ENCODE measurements at places on chromosomes 16 and 17.

DNA sequence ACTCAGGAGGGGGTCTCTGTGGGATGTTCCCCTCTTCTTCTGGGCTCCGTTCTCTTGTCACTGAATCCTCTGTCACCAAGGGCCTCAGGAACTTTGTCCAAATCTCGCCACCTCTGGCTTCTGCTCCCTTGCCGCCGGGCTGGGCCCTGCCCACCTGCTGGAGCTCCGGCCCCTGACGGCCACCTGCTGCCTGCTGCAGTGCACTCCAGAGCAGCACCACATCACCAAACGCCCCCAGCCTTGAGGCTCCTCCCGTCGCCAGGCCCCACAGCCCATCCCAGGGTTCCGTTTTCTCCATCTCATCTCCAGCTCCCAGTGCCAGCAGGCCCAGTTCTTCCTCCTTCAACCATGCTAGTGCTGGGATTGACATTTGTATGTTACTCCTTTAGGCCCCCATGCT, 43.6 kb downstream of the FOXL1 start:
- no peak for DNase-seq

- no peak for DNase-seq
Measured at GRCh38 chr17:13509527-13509926, 92.2 kb downstream of the HS3ST3A1 start.

- no peak for DNase-seq
Measured at GRCh38 chr17:72008236-72008876, 112.5 kb upstream of the SOX9 start.

GRCh38 chr16:71781741-71782140, 26.9 kb downstream of the AP1G1 start:
- DNase-seq = no peak

- DNase-seq = no peak
Measured at GRCh38 chr16:88477631-88478519, 24.8 kb downstream of the ZFPM1 start.

GRCh38 chr16:89150090-89150835, 21.3 kb upstream of the CDH15 start:
- DNase-seq = no peak

DNA sequence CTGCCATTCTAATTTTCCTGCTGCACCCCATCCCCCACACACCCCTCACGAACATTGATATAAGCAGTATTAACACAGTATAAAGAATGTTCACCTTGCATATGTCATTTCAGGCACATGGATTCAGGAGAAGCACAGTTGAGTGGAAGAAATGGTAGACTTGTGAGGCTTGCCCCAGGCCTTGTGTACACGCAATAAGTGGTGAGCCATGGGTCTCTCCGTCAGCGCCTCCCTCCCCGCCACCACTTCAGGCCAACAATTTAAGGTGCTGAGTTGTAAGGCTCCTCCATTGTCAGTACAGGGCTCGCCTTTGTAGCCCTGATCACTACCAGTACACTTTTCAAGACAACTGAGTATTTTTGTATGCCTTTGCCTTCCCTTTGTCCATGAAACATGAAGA, 12.2 kb upstream of the CLEC18C start:
- DNase-seq = no peak

DNA sequence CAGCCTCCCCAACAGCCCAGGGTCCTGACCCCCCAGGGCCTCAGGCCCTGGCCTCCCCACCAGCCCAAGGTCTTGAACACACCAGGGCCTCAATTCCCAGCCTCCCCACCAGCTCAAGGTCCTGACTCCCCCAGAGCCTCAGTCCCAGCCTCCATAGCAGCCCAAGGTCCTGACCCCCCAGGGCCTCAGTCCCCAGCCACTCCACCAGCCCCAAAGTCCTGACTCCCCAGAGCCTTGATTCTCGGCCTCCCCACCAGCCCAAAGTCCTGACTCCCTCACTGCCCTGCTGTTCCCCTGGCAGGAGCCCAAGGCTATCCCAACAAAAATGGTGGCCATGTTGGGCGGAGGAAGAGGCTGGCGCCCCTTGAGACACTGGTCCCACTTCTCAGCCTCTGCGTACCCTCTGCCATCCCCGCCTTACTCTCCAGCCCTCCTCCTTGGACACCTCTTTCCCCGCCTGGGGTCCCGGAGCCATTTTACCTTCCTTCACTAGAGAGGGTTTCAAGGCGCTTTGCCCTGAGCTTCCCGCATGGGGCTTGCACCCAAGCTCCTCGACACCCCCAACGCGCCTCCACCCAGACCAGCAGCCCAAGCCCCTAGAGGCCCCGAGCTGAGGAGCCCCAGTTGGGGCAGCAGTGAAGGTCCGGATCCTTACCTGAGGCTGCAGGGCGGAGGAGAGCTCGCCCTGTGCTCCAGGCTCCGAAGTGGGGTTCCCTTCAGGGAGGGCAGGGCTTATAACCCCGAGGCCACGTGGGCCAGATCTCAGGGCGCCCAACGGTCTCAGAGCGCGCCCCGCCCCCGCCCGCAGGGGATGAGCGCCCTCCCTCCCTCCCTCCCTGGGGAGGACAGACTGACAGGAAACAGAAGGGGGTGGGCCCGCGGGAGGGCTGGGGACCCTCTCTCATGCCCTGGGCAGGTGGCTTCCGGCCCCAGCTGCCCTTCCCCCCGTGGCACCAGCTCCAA, 3.5 kb upstream of the TSPOAP1 start:
- DNase-seq = no peak

- no peak for DNase-seq
Measured at GRCh38 chr16:7545251-7545650, 212.6 kb downstream of the RBFOX1 start.

DNA sequence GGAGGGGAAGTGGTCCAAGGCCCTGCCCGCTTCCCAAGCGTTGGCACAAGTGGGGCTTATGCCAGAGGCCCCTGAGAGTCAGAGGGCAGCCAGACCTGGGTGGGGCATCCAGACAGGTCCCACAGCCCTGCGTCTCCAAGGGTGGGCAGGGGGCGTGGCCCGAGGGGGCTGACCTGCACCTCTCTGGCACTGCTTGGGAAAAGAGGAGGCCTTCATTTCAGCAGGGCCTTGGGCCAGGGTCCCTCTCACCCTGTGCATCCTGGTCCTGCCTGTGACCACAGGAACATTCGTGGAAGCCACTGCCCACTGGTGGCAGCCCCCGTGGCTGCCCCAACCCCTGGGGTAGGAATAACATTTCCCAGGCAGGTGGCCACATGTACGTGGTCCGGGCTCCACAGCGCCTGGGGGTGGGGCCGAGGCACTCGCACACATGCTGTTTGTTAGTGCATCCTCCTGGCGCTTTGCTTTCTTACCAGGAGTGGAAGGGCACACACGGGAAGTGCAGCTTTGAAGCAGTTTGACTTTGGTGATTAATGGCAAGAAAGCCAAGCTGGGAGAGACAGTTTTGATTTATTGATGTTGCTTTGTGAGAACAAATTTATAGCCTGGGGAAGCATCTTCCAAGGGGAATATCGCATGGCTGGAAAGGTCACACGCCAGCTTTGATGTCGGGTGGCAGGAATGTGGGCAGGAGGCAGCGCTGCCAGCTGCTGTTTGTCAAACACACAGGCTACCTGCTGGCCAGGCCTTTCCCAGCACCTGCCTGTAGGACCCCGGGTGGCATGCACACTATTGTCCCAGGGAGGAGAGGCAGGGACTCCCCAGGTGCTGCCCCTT, 4.3 kb downstream of the CENPX start:
- no peak for DNase-seq

DNA sequence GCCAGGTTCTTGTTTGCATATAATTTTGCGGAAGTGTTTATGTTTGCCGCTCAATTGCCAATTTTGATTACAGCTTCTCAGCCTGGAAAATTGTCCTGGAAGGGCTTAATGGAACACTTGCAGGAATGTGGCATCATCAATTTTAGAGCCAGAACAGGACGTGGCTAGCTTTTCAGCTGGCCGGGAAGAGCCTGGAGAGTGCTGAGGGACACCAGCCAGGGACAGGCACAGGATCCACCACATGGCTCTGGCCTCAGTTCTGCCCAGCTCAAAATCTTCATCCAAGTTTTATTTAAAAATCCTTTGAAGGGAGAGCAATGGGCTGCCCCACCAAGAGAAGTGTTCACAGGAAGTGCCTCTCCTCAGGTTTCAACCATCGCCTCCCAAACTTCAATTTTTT, 287.2 kb upstream of the HSBP1 start:
- no peak for DNase-seq

- no peak for DNase-seq
Measured at GRCh38 chr16:86277221-86277620, 233.1 kb upstream of the FOXF1 start.

DNA sequence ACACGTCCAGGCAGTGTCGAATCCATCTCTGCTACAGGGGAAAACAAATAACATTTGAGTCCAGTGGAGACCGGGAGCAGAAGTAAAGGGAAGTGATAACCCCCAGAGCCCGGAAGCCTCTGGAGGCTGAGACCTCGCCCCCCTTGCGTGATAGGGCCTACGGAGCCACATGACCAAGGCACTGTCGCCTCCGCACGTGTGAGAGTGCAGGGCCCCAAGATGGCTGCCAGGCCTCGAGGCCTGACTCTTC, 7.2 kb upstream of the CD68 start:
- DNase-seq = no peak

DNA sequence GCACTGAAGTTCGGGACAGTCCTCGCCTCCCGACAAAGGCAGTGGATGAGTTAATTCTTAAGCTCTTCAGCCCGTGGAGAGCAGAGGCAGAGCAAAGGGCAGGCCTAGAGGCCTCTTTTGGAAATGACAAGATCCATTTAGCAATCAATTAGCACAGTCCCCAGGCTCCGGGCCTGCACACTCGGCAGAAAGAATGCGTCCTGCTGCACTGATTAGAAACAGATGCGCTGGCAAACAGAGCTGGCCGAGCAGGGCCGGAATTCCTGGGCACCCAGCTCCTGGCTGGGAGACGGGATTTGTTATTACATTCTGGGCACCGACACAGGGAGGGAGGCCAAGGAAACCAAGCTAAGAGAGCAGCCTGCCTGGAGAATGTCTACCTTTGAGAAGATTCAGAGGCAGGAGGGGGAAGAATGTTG, 162.9 kb downstream of the COPRS start:
- DNase-seq = no peak

DNA sequence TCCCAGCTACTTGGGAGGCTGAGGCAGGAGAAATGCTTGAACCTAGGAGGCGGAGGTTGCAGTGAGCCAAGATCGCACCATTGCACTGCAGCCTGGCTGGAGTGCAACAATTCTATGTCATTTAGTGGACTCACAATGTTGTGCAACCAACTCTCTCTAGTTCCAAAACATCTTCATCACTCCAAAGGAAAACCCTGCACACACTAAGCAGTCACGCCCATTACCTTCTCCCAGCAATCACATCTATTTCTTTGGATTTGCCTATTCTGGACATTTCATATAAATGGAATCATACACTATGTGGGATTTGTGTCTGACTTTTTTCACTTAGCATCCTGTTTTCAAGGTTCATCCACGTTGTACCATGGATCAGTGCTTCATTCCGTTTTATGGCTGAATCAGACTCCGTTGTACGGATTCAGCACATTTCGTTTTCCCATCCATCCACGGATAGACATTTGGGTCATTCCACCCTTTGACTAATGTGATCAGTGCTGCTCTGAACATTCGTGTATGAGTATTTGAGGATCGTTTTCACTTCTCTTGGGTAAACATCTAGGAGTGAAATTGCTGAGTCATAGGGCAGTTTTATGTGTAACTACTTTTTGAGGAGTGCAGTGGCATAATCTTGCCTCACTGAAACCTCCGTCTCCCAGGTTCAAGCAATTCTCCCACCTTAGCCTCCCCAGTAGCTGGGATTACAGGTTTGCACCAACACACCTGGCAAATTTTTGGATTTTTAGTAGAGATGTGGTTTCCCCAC, 45.4 kb upstream of the EMP2 start:
- no peak for DNase-seq

- no peak for DNase-seq
Measured at GRCh38 chr17:14803826-14804225, 461.3 kb downstream of the PMP22 start.

GRCh38 chr17:71327376-71328059, 793.3 kb upstream of the SOX9 start:
- DNase-seq = no peak

All from SW 1271 (cell line).